ENCODE measurements at places on chromosomes 16 and 17. TPM values are rescaled to one million over a fixed set of nuclear protein-coding genes. Genes with fewer than 3 reads are reported as not detected.

HSD3B7 gene
- 16.4 TPM for total RNA-seq

AIPL1 gene
- total RNA-seq: not detected

NOXO1 gene
- not detected for total RNA-seq

EME1 gene
- total RNA-seq: 3.9 TPM

C1QTNF8 gene
- total RNA-seq: 7.0 TPM

MYH13 gene
- not detected for total RNA-seq

LPO gene
- not detected for total RNA-seq

ASPA gene
- 2.6 TPM for total RNA-seq

ZG16B gene
- total RNA-seq: not detected

TMEM235 gene
- not detected for total RNA-seq

NOD2 gene
- 10.9 TPM for total RNA-seq

SAP30BP gene
- total RNA-seq: 70.4 TPM

C17orf50 gene
- not detected for total RNA-seq

ZNF629 gene
- total RNA-seq: 18.8 TPM

FAM20A gene
- 24.8 TPM for total RNA-seq

ATP6V0A1 gene
- 63.2 TPM for total RNA-seq

TMEM100 gene
- total RNA-seq: 2.2 TPM

SOX15 gene
- 0.81 TPM for total RNA-seq

EIF5A gene
- 130 TPM for total RNA-seq

CDRT15L2 gene
- total RNA-seq: not detected

RNF112 gene
- 8.3 TPM for total RNA-seq

TUBB3 gene
- total RNA-seq: 18.0 TPM

SMIM22 gene
- not detected for total RNA-seq

SALL1 gene
- total RNA-seq: not detected

CLEC10A gene
- 5.8 TPM for total RNA-seq

SDR42E2 gene
- total RNA-seq: not detected

EVPL gene
- total RNA-seq: 1.4 TPM

ATPAF2 gene
- total RNA-seq: 11.8 TPM

SHBG gene
- total RNA-seq: not detected

ENO3 gene
- 2.7 TPM for total RNA-seq

TMEM220 gene
- total RNA-seq: 7.5 TPM

ANKRD13B gene
- total RNA-seq: 35.5 TPM

MMP28 gene
- total RNA-seq: 18.5 TPM

NUPR1 gene
- 17.7 TPM for total RNA-seq

ATP1B2 gene
- total RNA-seq: 1.1 TPM

ZNF768 gene
- 25.0 TPM for total RNA-seq

PLCG2 gene
- 11.6 TPM for total RNA-seq

ENGASE gene
- total RNA-seq: 75.9 TPM

SLC12A3 gene
- total RNA-seq: not detected

C16orf89 gene
- 11.6 TPM for total RNA-seq

LRRC75A gene
- 4.0 TPM for total RNA-seq

TERB1 gene
- total RNA-seq: not detected

MAP2K6 gene
- 1.5 TPM for total RNA-seq

NPIPA3 gene
- 2.6 TPM for total RNA-seq

MYL4 gene
- total RNA-seq: not detected

RANBP10 gene
- total RNA-seq: 14.5 TPM

Data from thoracic aorta (tissue), 2 donors.